Effector memory CD4-positive, alpha-beta T cell (primary cell): ENCODE measurements at places on chromosomes 6 and 20.

GRCh38 chr6:153537422-153537821, 406.3 kb upstream of the RGS17 start:
- no peak for DNase-seq

DNA sequence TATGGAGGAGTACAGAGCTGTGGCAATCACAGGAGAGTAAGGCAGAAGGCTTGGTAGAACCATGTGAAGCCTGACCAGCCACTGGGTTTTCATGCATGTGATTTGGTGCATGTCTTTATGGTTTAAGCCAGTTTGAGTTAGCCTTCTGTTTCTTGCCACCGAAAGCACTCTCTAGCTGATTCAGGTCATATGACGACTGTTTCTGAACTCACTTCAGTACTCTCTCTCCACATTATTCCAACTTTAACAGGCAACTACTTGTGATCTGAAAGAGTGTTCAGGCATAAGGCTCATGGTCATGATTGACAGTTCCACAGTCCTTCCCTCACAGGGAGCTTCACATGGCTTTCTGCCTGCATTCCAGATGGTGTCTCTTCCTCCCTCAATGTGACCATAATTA, 63.3 kb upstream of the TAB2 start:
- DNase-seq: no peak

DNA sequence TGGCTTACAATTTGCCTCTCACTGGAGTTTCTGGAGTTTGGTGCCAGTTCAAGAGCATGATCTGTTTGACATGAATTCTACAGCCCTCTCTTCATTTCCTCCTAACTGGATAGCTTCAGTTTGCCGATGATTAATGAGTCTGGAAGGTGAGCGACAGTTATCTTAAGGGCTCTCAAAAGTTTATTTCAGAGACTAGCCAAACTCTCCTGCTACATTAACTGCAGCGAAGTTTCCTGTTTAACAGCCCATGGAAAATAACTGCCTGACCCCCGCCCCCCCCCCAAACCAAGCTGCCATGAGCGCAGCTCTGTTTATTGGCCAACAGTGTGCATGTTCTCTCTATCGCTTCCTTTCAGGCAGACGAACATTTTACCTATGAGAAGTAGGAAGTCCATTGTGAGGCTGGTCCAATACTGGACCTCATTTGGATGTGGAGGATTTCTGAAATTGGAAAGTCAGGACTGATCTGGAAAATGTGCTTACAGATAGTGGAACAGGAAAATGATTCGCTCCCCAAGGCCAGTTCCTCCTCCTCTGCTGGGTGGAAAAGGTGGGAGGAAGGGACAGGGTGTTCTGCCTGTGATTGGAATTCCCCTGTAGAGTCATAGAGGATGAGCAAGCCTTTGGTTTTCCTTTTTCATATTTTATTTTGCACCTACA, 522.2 kb upstream of the JAG1 start:
- DNase-seq: no peak

DNA sequence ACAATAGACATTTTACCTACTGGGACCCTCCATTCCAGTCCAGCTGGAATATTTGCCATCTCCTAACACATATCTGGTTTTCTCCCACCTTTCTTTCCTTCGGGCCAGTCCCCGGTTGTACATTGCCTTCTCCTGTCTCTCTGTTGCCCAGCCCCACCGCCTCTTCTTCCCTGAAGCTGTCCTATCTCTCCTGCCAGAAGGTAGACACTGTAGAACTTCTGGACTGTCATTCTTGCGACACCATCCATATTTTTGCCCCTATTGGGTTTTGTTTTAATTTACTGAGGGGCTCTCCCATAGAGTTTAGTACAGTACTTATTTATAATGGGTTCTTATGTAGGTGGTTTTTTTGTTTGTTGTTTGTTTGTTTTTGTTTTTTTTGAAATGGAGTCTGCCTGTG, 4.9 kb downstream of the PTK7 start:
- DNase-seq: no peak

GRCh38 chr20:5674176-5674660, 76.0 kb upstream of the SHLD1 start:
- DNase-seq: no peak
